ENCODE measurements at places on chromosomes 4 and X. TPM values are rescaled to one million over a fixed set of nuclear protein-coding genes. Genes with fewer than 3 reads are reported as not detected.

DNA sequence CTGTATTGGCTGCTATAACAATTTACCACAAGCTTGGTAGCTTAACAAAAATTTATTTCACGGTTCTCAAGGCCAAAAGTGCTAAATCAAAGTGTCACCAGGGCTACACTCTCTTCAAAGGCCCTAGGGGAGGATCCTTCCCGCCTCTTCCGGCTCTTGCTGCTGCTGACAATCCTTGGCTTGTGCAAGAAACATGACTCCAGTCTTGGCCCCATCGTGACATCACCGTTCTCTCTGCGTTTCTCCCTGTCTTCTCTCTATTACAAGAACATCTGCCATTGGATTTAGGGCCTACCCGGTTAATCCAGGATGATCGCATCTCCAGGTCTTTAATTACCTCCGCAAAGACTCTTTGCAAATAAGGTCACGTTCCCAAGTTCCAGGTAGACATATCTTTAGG, 10.4 kb upstream of the CLCN4 start:
- DNase-seq = no peak

GRCh38 chrX:16828124-16828908, 41.8 kb downstream of the RBBP7 start:
- DNase-seq = peak; percentile 88

DNA sequence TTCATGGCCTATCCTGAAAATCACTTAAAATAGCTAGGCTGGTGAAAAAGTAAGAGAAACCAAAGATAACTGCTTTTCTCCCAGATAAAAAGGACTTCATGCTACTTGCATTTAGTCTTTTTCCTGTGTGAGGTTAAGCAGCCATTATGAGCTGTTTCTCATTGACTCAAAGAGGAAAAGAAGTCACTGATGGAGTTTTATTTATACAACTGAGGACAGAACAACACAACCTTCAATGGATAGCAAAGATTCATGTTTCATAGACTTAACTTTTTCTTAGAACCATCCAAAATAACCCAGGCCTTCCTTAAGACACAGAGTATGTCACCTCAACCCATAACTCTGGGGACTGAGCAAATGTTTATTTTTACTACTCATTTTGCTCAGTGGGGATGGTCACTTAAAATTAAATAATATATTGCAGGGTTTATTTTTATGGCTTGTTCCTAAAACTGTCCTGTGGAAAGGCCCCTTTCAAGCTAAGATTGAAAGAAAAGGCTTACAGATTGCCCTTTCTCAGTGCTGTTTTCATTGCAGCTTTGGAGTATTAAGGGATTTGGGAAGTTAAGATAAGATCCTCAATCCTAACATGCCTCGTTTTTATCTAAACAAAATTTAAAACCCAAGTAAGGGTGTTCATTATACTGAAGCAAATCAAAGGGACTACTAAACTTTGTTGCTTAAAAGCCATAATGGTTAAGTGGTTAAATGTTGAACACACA, 252.6 kb upstream of the MAD2L1 start:
- no peak for DNase-seq

- DNase-seq = peak; percentile 52
Observed at GRCh38 chr4:40402556-40402955, 67.4 kb downstream of the CHRNA9 start.

DNA sequence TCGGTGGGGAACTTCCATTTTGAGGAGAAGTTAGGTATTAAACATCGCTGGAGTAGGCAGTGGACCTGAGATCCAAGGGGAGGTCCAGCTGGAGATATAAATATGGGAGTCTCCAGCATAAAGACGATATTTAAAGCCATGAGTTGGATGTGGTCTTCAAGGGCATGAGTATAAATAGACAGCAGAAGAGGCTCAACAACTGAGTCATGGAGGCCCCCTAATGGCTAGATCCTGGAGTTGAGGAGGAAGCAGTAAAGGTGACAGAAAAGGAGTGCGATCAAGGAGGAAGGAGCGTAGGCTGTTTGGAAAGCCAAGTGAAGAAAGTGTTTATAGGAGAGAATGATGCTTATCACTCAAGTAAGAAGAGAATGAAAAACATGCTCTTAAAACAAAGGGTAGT, 18.1 kb upstream of the APBB2 start:
- DNase-seq = no peak

GRCh38 chr4:117800636-117801035, 233.7 kb upstream of the NDST3 start:
- no peak for DNase-seq

DNA sequence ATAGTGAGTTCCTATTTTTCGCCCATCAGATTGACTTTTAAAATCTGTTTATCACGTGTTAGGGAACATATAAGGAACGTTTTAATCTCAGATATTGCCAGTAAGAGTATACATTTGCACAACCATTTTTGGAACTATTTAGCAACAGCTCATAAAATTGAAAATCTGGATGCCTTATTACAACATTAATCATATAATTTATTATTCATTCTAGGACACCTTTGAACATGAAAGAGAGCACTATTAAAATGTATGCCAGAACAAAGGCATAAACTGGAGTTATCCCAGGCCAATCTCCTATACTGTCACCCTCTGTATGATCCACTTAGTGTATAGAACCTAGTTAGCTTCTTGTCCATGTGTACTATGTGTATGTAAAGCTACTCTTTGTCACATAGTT, 579.0 kb upstream of the MAGEB2 start:
- DNase-seq = no peak

- no peak for DNase-seq
Observed at GRCh38 chr4:19038231-19038630, 1016.7 kb upstream of the LCORL start.

DNA sequence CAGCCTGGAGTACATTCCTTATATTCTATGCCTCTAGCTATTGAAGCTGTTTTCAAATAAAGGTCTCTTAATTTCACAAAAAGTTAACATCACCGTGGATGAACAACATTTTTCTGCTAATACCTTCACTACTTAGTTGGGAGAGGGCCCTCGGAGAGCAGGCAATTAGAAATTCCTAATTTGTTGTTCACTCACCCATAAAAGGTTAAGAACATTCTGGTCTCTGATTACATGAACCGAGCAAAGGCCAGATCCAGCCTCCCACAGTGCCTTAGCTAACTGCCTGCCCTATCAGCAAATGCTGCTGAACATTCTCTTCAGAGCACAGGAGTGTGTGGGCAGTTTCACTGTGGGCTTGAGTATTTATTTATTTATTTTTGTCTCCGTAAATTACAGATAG, 36.0 kb upstream of the TTC29 start:
- DNase-seq = no peak

DNA sequence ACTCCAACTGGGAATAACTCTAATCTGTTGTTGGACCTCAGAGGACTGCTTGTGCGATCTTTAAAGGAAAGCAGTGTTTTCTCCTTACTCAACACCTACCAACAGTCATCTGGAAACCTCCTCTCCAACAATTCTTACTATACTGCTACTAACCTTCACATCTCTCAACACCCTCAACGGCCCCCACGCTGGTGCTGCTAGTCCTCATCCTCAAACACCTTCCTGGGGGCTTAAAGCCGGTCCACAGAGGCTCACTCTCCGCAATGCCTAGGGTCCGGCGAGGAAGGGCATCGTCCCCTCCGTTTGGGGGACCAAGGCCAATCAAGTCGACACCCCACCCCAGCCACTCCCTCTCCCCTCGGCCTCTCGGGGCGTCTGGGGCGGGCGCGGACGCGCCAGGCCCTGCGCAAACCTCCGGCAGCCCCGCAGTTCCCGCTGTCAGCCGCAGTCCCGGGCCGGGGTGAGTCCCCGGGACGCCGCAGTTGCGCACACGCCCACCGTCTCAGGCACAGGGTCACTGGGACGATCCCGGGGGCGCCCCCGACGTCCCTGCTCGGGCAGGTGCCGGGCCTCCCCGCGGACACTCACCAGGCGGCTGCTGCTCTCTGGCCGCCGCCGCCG, 418 bp downstream of the TAB3 start:
- DNase-seq = no peak

DNA sequence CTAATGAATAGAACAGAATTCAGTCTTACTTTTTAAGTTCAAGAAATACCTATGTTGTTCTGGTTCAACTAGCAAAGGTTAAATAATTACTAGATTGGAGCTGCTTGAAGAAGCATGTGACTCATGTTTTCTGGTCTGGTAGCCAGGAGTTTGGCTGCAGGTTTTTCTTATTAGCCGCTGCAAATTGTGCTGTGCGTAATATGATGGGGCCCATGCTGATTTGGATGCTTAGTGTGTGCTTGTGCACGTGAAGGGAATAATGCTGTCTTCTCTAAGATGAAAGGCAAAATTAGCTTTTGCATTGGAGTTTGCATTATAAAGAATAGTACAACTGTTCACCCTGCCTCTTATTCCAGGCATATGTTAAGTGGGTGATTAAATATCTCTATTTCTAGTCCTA, 219.6 kb downstream of the SNCA start:
- no peak for DNase-seq

GRCh38 chrX:2401201-2401589, 99.6 kb downstream of the DHRSX start:
- DNase-seq = peak; percentile 84

DNA sequence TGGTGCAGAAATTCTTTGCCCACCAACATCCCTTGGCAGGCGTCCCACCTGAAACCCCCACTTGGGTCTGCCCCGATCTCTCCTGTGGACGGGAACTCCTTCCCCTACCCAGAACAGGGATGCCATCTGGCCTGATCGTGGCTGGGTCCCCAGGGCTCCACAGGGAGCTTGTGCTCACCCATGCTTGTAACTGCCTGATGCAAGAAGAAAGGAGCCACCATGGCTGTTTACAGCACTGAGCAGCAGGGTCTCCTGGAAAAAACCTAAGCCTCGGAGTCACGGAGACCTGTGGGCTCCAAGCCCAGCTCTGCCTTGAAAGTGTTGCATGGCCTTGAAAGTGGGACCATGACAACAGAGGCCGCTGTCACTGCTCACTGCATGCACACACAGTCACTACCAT, 101.5 kb upstream of the AFAP1 start:
- DNase-seq = no peak

DNA sequence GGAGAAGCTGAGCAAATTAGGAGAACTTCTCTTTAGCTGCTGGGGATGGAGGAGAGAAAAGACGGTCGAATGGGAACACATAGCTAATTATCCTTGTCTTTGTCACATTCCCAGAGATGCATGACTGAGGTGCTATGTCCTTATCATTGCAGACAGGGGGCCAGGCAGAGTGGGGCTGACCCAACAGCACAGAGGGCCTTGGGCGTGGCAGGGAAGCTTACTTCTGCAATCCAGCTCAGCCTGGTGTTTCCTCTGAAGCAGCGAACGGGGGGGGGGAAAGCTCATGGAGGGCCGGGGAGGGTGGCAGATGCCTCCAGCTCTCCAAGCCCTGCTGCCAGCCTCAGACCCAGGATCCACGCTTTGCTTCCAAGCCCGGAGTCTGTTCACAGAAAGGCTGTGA, 50.8 kb upstream of the HOPX start:
- DNase-seq = no peak

- DNase-seq = peak; percentile 8
Observed at GRCh38 chr4:31175242-31175910, 455.2 kb downstream of the PCDH7 start.

DNA sequence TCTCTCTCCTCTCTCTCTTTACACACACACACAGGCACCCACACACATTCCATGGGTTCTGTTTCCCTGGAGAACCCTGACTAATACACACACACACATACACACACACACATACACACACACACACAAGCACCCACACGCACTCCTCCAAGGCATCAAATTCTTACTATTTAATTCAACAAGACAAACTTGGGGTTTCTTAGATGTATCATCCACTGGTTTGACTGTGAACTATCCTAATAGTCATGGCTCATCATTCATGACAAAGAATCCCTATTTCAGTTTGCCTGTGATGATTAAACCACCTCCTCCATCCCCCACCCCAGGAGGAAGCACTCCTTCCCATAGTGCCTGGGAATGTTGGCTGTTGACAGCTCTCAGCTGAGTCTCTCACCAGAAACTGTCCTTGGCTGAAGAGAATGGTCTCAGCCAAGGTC, 98.2 kb downstream of the USP46 start:
- DNase-seq = peak; percentile 89

DNA sequence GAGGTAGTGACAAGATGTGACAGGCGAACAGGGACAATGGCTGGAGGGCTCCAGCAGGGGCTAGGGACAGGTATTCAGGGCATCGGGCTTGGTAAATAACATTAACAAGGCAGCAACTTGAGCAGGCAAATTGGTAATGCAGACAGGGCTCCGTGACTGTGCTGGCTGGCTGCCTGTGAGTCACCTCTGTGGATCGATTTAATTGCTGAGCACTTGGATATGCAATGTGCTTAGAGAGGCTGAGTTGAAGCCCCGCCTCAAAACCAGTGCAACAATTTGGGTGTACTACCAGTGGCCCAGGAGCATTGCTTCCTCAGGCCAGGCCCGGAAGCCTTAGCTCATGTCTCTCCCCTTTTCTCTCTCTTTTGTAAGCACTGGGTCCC, 19.5 kb downstream of the CNGA2 start:
- DNase-seq = peak; percentile 79

DNA sequence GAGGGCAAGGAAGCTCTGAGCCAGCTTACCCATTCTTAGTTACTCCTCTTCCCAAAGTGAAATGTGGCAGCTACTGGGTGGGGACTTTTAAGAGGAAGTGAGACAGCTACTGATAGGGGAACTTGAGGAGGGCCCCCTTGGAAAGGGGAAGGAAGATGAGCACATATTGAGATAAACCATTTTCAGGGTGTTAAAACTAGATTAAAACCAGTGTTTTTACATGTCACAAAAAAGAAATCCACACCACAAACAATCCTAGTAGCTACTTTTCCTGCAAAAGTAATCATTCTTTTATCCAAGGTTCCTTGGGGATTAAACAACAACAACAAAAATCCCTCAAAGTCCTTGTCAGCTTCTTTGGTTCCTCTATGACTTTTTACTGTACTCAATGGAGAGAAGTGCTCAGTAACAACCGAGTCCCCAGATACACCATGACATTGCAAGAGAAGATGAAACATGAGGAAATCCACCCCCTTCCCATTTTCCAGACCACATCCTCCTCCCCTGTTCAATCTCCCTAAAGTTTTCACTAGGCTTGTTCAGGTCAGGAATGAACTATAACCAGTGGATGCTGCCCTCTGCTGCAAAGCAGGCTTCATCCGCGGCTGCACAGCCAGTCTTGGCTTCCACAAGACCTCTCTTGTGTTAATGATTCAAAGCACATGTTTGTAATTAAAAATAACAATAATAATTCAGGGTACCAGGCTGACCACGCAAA, 113.5 kb upstream of the TMEM164 start:
- no peak for DNase-seq

GRCh38 chr4:17915439-17915838, 104.7 kb downstream of the NCAPG start:
- no peak for DNase-seq

Gene CXCL3
- total RNA-seq = 1.3 TPM

Gene ENOPH1
- total RNA-seq = 34.5 TPM

Gene NAA11
- total RNA-seq = not detected

Gene GPRIN3
- total RNA-seq = under 0.01 TPM

Gene PLXNB3
- total RNA-seq = 15.2 TPM

Gene SLC2A9
- 86.4 TPM for total RNA-seq

All from mammary epithelial cell (primary cell).